Brain microvascular endothelial cell (primary cell): ENCODE measurements at places on chromosomes 11 and 22.
A peak's percentile ranks its signal among the peaks of the same experiment; 100 is the strongest.

DNA sequence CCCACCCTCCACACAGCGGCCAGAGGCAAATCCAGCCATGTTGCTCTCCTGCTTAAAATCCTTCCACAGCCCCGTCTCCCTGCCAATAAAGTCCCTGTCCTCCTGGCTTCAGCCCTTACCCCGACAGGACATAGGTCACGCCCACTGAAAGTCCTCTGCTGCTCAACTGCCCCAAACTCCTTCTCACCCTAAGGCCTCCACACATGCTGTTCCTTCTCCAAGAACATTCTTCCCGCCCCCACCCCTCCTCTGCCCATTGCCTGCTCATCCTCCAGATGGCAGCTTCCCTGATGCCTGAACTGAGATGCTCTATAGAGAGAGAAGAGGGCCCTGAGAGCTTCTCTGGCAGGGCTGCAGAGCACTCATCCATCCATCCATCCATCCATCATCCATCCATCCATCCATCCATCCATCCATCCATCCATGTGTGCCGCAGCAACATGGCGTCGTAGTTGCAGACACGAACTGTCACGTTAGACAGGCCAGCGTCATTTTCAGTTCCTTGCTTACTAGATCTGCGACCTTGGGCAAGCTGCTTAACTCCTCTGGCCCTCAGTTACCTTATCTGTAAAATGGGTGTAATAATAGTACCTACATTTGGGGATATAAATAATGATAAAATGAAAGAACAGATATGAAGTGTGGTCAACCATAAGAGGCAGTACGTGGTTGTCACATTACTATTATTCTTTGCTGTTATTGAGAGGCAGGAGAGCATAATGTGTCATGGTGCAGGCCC is 9.4 kb downstream of the NPTXR start:
- no peak for DNase-seq

DNA sequence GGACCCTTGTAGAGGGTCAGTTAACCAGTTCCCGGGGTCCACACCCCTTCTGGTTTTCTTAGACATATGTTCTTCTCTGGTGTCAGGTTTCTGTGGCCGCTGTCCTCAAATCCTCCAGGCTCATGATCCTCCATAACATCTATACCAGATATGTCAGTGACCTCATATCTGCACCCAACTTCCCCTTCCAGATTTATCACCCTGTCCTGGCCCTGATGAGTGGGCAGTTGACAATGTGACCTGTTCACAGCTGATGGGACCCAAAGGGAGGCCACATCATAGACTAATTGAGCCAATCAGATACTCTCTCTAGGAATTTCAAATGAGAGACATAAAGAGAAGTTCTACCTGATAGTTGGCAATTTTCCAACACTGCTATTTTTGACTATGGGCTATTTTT is 5.1 kb downstream of the DKK3 start:
- DNase-seq = no peak

DNA sequence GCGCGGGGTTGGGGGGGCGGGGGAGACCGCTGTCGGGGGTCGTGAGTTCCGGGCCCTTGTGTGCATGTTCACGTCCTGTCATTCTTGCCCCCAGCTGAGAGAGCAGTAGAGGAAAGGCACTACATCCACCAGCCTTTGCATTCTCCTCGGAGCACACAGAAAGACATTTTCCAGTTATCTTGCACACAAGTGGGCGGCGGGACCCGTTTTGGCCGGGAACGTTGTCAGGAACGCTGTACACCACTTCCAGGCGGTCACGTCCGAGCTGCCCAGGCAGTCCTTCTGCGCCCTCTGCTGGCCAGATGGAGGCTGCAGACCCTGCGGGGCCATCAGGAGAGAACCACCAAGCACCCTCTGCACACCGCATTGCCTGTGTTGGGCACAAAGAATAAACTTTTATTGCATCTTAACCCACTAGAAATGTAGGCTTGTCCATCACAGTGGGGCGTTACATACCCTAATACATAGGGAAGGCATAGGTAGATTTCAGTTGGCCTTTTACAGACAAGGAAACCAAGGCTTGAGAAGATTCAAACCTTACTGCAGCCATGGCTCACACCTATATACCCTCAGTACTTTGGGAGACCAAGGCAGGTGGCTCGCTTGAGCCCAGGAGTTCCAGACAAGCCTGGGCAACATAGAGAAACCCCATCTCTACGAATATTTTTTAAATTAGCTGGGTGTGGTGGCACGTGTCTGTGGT is 2.8 kb upstream of the CDKN1C start:
- DNase-seq = peak; percentile 84

DNA sequence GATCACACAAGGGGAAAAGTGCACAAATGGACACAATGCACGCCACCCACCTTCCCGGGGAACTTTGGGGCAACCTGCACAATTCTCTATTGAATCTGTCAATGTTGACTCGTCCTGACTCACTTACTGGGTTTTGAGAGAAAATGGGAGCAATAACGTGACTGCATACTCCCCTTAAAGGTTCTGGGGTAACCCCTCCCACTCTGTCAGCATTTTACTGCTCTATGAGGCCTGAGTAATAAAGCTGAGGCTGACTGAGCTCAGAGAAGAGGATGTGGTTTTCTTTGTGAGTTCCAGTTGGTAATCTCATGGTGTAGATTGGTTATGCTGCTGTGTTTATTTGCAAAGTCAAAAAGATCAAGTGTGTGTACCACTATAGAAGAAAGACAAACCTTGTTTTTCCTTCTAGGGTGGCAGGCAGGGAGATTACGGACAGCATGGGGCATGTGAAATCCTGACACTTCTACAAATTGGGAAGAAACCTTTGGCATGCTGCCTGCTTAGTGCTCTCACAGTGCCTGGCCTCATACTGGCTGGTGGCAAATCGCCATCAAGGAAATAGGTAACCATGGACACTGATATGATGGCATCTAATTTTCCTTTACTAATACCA is 16.1 kb upstream of the APOA1 start:
- peak; percentile 88 for DNase-seq

DNA sequence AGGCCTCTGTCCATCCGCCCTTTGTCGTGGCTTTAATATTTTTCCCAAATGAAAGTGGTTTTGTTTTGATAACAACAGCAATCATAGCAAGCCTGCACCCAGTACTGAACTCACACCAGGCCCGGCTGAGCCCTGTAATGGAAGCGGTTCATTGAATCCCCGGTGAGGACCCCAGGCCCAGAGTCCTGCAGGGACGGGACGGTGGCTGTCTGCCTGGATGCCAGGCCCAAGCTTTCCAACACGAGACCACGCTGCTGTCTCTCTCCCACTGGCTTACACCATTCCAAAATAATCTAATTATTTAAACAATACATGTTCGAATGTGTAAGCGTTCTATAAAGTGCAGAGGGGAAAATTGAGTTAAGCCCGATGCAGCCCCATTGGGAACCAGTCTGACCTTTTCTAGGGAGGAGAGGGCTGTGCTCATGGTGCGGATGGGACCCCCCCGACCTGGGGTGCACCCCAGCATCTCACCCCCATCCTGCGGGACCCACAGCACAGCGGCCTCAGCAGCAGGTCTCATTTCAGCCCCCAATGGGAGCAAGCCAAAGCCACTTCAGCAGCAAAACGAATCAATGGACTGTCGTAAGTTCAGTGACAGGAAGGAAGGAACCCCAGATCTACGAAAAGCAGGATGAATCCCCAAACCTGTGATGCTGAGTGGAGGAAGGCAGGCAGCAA is 1046.9 kb downstream of the BRD1 start:
- no peak for DNase-seq

GRCh38 chr11:6602096-6602940 is 1.1 kb downstream of the RRP8 start:
- DNase-seq = no peak

GRCh38 chr11:76835928-76836612 is 24.6 kb upstream of the ACER3 start:
- no peak for DNase-seq

GRCh38 chr22:49826603-49827270 is 936 bp downstream of the BRD1 start:
- no peak for DNase-seq

DNA sequence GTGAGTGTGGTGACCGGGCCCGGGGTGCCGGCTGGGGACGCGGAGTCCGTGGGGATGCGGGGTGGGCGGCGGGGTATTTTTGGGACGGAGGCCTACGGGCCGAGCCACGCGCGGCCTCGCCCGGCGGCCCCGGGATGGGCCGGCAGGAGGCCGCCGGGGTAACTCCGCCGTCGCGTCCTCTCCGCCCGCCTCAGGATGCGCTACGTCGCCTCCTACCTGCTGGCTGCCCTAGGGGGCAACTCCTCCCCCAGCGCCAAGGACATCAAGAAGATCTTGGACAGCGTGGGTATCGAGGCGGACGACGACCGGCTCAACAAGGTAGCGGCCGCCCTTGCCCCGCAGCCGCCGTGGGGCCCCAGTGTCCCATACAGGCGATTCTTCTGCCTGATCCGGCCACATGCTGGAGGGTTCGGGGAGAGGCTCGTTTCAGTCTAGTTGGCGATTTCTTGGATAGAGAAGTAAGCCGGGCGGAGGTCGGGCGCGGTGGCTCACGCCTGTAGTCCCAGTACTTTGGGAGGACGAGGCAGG is 337 bp downstream of the RPLP2 start:
- DNase-seq = no peak

DNA sequence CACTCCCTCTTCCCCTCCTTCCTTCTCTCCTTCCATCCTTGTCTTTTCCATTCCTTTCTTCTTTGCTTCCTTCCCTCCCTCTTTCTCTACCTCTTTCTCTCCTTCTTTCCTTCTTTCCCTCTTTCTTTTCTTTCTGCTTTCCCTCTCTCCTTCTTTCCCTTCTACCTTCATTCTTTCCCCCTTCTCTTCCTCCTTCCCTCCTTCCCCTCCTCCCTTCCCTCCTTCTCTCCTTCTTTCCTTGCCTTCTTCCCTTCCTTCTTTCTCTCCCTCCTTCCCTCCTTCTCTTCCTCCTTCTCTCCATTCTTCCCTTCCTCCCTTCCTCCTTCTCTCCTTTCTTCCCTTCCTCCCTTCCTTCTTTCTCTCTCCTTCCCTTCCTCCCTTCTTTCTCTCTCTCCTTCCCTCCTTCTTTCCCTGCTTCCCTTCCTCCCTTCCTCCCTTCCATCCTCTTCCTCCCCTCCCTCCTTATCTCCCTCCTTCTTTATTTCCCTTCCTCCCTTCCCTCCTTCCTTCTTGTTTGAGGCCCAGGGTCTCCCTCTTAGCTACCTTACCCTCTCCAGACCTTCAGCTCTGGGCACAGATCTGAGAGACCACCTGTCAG is 77.0 kb downstream of the BUD13 start:
- no peak for DNase-seq

GRCh38 chr11:117715801-117716200 is 81.2 kb downstream of the DSCAML1 start:
- DNase-seq = no peak

- peak; percentile 16 for DNase-seq
Observed at GRCh38 chr11:35548925-35549561, 23.6 kb upstream of the PAMR1 start.

DNA sequence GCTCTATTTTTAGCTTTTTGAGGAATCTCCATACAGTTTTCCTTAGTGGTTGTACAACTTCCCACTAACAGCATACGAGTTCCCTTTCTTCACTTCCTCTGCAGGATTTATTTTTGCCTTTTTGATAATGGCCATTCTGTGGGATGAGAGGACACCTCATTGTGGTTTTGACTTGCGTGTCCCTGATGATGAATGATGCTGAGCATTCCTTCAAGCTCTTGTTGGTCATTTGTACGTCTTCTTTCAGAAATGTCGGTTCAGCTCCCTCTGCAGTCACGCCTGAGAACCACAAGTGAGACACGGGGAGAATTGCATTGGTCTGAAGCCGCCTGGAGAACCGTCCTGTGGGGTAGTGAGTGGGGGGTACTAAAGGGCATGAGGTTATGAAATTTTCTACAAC is 2.0 kb upstream of the KRTAP5-10 start:
- DNase-seq = peak; percentile 72

- DNase-seq = no peak
Observed at GRCh38 chr11:12785901-12786300, 111.7 kb downstream of the TEAD1 start.

GRCh38 chr22:48647606-48648515 is 1179.8 kb downstream of the BRD1 start:
- DNase-seq = no peak

GRCh38 chr22:28443526-28443876 is 236.1 kb downstream of the TTC28 start:
- peak; percentile 63 for DNase-seq

- no peak for DNase-seq
Observed at GRCh38 chr11:91698845-91699244, 525.8 kb upstream of the FAT3 start.

- no peak for DNase-seq
Observed at GRCh38 chr11:23497040-23497439, 636.8 kb upstream of the CCDC179 start.

DNA sequence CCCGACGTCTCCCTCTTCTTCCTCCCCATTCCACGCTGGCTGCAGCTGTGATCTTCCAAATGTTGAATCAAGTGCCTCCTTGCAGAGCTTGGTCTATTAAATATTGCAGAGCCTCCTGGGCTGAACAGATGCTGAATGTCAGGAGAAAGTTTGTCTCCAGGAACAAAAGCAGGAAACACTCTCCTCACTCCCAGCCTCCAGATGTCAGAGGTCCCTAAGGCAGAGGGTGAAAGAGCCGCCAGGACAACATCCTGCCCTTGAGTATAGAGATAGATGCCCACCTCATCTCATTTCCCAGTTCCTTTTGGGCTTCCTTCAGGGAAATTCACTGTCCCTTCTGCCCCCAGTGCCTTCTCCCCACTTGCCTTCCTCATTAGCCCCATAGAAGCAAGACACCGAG is 40.8 kb upstream of the IGSF9B start:
- no peak for DNase-seq

- DNase-seq = peak; percentile 72
Observed at GRCh38 chr11:8025816-8026215, 38.7 kb downstream of the EIF3F start.

- DNase-seq = no peak
Observed at GRCh38 chr22:42194104-42194851, 63.7 kb upstream of the CYP2D6 start.

- no peak for DNase-seq
Observed at GRCh38 chr22:21762712-21763581, 27.4 kb upstream of the YPEL1 start.

DNA sequence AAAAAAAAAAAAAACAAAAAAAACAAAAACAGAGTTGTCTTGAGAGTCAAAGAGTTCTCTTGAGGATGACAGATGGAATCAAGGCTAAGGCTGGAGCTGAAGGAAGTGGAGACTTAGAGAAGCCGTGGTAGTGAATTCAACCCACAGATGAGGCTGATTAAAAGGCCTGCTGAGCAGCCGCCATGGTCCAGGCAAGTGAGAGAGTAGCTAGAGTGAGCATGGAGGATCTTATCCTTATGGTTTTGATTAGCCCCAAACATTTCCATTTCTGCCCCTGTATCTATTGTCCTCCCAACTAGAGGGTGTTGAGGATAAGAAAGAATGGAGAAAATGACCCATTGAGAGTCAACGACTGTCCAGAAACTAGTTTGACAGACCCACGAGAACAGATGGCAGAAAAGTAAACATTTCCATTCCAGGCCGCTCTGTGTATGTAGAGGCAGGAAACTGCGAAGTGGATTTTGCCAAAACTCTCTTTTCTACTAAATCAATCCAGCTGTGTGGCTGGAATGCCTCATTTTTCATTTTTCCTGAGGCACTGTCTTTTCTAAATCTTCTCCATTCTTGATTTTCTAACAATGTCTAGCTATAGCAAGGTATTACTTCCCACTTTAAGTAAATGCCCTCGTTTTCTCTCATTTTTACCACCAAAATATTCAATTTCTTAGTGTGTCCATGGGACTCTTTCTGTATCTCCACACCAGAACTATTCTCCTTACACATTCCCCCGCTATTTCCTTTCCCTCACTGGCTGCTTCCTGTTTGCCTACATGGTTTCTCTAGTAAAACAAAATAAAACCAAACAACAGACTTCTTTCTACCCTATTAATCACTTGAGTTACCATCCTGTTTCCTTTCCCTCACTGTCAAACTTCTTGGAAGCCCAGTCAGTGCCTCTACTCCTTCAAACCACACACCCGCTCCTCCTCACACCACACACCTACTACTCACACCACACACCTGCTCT is 5.4 kb upstream of the MMP8 start:
- DNase-seq = no peak
